ENCODE measurements at places on chromosomes 12 and 14.

- DNase-seq, result no peak
Observed at GRCh38 chr14:33696165-33696564, 254.7 kb downstream of the EGLN3 start.

- no peak for DNase-seq
Observed at GRCh38 chr12:93591137-93591868, 18.8 kb downstream of the SOCS2 start.

DNA sequence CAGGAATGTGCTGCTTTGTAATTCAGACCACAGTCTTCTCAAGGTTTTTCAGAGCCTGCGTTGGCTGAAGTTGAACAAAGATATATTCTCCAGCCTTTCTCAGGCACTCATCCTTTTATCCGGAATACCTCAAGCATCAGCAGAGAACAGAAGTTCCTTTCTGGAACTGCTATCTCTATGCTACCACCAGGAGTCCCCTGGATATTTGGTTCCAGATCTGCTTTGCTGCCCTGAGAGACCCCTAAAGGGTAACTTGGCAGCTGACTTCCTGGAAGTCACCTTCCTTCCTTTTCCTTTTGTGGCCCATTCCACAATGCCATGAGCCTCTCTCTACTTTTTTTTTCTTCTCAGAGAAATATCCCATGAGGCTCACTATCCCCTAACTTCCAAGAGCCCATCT, 188.2 kb downstream of the PLCZ1 start:
- DNase-seq, result no peak

DNA sequence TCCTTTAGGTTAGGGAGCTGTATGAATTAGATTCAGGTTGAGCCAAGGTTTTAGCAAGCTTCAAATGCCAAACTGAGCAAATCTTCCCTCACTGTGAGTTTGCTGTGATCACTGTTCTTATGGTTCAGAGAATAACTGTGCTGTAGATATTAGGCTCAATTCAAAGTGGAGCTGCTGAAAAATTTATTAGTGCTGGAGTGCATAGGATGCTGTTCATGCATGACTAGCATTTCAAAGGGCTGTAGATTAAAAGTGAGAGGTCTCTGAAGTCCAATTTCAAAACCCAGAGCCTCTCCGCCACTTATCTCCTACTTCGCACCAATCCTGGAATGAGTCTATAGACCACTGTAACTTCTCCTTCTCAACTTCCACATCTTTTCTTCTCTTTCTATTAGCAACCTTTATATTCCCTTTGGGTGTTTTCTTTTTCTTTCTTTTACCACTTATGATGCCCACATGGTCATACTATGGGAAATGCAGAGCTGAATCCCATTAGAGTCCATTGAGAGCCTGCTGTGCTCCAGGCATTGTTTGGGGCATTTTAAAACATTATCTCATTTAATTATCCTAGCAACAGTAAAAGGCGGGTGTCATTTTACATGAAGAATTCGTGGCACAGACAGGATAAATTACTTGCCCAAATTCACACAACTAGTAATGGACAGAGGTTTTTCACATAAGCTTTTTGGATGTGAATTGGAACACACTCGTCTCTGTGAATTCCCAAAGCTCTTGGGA, 77.5 kb upstream of the EEA1 start:
- no peak for DNase-seq

GRCh38 chr12:106975993-106976658, 10.8 kb downstream of the MTERF2 start:
- DNase-seq, result no peak

- DNase-seq, result no peak
Observed at GRCh38 chr12:87596134-87596533, 433.1 kb downstream of the C12orf50 start.

DNA sequence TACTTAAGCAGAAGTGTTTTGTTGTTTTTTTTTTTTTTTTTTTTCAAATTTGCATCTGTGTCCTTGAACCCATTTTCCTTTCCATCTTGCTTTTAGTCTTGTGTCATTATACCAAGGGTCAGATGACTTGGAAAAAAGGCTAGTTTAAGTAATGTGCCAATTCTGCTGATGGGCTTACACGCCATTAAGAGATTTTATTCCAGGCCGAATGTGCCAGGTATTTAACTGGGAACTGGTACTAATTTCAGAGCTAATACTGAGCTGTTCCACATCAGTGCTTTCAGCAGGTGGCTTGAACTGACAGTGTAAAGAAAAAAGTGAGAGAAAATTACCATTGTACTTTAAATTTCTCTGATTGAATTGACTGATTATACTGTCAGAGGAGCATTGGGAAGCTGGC, 224.9 kb downstream of the NPAS3 start:
- DNase-seq, result no peak

DNA sequence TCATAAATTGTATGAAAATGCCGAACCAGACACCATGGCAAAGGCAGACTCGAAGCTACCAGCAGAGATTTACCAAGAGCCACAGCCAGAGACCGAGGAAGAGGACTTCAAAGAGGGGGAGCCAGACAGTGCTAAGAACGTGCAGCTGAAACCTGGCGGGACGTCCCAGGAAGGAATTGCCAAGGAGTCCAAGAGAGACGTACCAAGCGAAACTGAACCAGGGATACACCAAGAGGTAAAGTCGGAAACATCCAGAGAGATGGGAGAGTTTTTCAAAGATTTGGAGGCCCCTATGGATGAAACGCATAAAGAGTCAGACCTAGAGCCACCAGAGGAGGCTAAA, 294 bp downstream of the SAMD15 start:
- no peak for DNase-seq

GRCh38 chr12:3732901-3733300, 20.0 kb downstream of the CRACR2A start:
- no peak for DNase-seq

DNA sequence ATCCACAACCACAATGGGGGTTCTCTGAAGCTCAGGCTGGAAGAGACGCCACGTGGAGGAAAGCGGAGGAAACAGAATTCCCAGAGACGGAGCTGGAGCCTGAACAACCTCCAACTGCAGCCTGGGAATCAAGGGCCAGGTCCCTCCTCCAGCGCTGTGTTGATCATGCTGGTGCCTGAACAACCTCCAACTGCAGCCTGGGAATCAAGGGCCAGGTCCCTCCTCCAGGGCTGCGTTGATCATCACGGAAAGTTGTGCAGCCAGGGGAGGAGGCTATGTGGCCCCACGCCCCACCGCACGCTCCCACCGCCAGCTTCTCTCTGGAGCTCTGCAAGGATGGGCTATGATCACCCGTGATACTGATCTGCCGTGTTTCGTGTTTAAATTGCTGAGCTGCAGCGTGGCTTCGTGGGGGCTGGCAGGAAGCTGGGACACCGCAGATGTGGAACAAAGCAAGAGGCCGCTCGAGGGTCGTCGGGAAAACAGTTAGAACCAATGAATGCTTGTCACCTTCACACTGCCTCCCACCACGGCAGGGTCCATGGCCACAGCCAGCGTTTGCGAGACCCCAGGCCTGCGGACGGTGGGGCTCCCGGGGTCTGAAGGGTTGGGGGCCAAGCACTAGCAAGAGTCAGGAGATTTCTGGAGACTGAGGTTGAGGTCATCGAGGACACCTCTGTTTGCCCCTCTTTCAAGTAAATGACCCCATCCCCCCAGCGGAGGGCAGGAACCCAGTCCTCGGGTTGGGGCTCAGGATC, 51.8 kb upstream of the FBRSL1 start:
- DNase-seq, result no peak

DNA sequence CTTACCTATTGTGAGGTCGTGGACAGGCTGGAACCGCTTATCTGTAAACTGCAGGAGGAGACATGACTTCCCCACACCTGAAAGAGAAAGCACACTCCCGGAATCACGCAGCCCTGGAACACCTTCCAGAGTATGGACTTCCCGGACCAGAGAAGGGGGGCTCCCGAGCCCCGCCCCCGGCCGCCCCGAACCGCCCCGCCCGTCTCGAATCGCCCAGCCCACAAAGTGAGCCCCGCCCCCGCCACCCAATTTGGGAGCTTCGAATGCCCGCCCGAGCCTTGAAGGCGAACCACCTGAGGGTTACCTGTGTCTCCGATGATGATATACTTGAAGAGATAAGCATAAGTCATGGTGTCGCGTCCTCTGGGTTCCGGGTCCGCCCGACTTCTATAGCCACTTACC, 235 bp downstream of the RAB2B start:
- peak; percentile 80 for DNase-seq

- DNase-seq, result no peak
Observed at GRCh38 chr12:120586206-120586605, 5.0 kb upstream of the POP5 start.

GRCh38 chr14:87102811-87103378, 890.1 kb downstream of the GALC start:
- DNase-seq, result no peak

DNA sequence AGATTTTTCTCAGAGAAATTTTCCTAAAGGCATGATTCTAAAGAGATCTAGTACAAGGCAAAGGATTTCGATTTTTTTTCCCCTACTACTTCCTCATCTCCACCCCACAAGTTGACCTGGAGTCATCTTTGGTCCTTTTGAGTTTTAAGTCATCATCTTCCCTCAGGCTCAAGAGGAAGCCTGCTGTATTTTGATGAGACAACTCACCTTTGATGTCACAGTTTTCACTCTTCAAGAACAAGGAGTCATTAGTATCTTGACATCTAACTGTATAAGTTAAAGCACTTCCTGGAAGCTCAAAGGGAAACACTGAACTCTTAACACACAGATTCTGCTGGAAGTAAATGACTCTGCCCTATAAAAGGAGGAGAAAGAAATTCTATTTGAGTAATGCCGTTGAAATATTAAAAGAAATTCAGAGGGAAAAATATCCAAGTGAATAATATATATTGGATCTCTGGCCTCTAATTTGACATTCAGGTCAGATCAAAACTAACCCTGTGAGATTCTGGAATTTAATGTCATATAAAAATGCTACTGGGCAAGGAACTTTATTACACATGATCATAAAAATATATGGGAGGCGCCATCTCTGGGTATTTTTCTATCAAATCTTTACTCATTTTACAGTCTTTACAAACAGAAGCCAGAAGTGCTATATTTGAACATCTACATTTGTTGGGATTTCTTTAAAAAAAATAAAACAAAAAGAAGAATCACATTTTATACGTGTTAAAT, 435.0 kb downstream of the NRXN3 start:
- no peak for DNase-seq

DNA sequence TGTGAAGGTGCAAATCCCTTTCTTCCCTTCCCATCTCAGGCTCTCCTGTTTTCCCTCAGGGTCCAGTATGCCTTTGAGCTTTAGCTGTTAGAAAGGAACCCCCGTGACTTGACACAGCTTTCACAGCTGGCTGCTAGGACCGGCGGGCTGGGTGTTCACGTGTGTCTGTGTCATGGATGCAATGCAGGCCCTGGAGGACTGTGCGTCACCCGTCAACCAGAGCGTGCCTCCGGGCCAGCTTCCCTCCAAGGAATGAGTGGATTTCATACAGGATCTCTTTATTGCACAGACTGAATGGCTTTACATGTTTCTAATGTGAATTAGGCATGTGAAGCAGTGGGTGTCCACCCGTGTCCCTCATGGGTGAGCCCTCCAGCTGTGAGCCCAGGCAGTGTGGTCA, 77.4 kb downstream of the AACS start:
- no peak for DNase-seq

DNA sequence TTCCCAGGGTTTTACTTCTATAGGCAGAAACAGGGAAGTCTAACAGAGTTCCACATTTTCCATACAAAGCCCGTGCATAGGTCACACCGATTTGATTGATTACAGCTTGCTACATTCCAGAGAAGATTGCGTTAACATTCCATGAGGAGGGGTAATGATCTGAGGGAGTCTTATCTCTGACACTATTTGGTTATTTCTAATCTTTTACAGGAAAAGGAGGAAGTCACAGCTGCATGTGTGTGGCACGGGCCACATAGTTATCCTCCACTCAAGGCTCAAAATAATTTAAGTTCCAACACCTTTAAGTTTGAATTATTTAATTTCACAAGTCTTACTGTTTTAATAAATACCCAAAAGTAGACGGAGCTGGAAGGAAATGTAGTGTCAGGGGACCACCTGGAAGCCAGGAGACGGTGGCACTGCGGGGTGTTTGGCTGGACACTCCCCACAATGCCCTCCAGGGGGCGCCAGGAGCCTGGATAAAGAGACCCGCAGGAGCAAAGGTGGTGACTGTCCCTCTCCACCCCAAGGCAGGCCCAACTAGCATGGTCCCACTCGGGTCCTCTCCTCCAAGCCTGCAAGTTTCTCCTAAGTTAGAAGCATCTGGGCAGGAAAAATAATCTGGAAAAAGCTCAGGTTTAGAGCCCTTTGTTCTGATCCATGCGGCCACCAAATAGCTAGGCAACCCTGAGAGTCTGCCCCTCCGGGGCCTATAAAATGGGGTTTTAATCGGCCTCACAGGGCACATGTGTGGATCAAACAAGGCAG, 20.2 kb downstream of the KRT8 start:
- DNase-seq, result peak; percentile 81

- no peak for DNase-seq
Observed at GRCh38 chr12:69904777-69905176, 79.8 kb downstream of the MYRFL start.

DNA sequence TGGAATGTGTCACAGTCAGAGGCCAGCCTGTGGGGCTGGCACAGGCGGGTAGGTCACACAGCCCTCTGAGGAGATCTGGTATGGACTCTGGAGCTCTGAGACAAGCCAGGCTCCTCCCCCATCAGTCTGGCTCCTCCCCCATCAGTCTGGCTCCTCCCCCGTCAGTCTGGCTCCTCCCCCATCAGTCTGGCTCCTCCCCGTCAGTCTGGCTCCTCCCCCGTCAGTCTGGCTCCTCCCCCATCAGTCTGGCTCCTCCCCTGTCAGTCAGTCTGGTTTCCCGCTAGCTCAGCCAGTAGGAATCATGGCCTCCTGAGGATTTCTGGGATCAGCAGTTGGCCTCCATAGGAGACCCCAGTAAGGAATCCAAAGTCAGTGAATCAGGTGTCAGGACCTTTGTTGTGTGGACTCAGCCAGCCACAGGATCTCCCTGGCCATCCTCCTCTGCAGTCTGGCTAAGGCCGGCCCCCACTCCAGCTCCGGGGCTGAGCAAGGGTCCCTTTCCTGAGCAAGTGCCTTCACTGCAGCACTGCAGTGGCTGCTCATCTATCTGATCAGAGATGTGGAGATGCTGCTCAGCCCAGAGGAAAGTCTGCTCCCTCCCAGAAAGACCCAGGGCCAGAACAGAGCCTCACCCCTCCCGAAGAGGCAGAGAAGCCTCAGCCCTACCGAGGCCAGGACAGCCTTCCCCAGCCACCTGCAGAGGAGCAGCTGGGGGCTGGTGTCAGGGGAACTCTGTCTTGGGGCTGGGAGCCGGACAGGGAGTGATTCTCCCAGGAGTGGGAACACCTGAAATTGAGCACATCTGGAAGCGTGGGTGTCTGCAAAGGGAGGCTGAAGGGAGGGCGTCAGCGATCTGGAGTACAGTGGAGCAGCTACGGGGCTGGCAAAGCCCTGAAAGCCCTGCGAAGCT, 35.7 kb downstream of the IQSEC3 start:
- DNase-seq, result no peak

DNA sequence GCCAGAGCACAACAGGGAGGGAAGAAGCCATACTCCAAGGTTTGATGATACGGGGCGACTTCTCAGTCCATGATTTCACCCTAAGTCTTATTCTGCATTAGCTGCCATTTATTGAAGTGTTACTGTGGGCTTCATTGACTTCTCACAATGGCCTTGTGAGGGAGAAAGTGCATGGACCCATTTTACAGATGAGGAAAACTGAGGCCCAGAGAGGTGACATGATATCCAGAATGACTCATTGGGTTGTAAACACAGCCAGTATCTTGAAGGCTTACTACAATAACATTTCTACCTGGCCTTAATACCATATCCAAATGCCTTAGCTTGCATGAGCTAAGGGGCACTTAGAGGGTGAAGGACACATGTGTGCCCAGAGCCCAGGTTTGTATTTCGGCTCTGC, 100.6 kb downstream of the CMKLR1 start:
- DNase-seq, result no peak

- DNase-seq, result no peak
Observed at GRCh38 chr12:124480469-124481256, 86.7 kb downstream of the NCOR2 start.
